Natural killer cell treated with Interleukin-12 subunit alpha and Interleukin-12 subunit beta and Interleukin-15 and Interleukin-18, amount 100 ng/mL, for 72 hours (primary cell): ENCODE measurements at places on chromosomes 2 and 18. TPM values are rescaled to one million over a fixed set of nuclear protein-coding genes. Genes with fewer than 3 reads are reported as not detected.

Gene RETREG2
- 69.3 TPM for total RNA-seq

Gene GLB1L
- total RNA-seq = 3.6 TPM

Gene AGBL5
- 20.5 TPM for total RNA-seq

Gene CEP76
- 14.4 TPM for total RNA-seq

Gene TCF23
- not detected for total RNA-seq
